ENCODE measurements at places on chromosomes 1 and 21.

GRCh38 chr1:209879539-209879938 lies 51.8 kb downstream of the UTP25 start:
- no peak for DNase-seq

DNA sequence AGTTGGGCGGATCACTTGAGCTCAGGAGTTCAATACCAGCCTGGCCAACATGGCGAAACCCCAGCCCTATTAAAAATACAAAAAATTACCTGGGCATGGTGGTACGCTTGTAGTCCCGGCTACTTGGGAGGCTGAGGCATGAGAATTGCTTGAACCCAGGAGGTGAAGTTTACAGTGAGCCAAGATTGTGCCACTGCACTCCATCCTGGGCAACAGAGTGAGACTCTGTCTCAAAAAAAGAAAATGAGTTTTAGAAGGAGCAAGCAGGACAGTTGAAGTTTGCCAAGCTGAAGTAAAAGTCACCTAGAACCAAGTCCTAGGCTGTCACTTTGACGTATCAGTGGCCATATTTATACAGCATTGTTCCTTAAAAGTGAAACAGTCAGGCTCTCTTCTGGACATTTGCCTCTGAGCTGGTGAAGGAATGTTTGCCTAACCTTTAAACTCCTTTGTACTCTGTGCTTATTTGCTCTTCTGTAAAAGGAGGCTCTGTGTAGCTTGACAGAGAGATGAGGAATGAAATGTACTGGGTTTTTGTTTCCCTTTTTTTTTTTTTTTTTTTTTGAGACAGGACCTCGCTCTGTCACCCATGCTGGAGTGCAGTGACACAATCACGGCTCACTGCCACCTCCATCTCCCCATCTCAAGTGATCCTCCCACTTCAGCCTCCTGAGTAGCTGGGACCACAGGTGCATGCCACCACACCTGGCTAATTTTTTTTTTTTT lies 2.8 kb downstream of the RAB4A start:
- no peak for DNase-seq

DNA sequence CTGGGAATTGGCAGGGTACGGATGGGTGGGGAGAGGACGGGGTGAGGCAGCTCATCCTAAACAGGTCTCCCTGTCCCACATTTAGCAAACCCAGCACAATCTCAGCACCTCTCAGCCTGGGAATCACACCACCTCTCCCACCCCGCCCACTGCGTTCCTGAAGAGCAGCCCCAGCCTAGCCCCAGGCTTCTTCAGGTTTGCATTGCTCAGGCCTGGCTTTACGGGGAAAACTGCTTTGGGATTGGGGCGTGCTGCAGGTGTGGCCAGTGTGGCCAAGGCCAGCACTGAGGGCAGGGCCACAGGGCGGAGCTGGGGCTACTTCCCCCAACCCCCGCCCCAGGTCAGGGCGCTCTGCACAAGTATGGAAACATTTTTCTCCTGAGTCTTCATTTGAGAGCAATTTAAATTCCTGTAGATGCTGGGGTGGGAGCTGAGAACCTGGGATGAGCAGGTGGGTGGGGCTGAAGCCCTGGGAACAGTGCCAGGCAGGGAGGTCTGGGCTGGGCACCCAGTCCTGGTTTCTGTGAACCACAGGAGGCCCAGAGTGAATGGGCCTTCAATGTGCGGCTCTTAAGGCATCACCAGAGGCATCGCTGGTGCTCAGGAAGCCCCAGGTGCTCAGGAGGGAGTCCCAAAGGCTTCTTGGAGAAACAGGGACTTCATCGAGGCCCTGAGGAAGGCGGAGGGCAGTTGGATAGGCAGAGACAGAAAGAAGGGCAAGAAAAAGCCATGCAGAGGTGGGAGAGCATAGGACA lies 24.1 kb downstream of the TNNT2 start:
- no peak for DNase-seq

DNA sequence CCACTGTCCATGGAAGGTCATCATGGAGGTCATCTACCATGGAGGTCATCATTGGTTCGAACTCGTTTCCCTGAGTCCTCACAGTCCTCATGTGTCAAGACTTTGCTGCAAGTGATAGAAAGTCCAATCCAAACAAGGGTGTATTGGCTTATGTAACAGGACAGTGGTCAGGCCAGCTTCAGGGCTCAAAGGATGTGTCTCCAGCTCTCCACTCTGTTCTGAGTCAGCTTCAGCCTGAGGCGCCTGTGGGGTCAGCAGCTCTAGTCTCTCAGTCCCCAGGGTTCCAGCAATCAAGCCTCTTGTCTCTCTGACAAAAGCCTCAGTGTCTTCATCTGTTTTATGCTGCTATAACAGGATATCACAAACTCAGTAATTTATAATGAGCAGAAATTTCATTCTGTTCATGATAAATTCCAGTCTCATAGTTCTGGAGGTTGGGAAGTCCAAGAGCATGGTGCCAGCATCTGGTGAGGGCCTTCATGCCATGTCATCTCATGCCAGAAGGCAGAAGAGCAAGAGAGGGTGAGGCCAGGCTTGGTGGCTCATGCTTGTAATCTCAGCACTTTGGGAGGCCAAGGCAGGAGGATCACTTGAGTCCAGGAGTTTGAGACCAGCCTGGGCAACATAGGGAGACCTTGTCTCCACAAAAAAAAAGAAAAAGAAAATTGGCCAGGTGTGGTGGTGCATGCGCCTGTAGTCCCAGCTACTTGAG lies 19.5 kb downstream of the A3GALT2 start:
- no peak for DNase-seq

All from central memory CD4-positive, alpha-beta T cell (primary cell).